ENCODE measurements at places on chromosomes 13 and 19.
A peak's percentile ranks its signal among the peaks of the same experiment; 100 is the strongest.

GRCh38 chr19:31372246-31372781, 23.1 kb upstream of the TSHZ3 start:
- DNase-seq: no peak

DNA sequence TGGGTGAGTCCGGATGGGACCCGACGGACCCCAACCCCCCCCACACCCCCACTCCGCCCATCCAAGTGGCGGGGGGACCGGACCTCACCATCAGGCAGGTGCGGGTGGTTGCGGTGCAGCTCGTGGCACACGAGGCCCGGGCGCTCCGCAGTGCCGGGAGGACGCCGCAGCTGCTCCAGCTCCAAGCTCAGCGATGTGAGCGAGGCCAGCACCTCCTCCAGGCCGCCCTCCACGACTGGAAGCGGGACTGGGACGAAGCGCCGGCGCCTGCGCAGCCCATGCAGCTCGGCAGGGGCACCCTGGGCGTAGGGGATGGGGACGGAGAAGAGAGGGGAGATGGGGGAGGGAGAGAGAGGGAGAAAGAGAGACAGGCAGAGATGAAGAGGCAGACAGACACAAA, 30.1 kb upstream of the OLFM2 start:
- DNase-seq: no peak

DNA sequence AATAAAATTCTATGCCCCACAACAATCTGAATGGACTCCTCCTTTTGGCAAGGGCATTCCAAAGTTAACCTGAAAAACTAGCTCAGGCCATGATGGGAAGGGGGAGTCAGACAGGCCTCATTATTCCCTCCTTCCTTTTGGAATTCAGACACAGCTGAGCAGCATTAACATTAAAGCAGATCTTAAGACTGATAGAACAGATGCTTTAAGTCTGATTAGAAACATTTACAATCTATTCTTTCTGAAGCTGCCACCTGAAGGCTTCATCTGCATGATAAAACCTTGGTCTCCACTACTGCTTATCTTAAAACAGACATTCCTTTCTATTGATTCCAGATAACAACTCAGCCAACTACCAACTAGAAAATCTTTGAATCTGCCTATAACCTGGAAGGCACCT, 98.9 kb downstream of the UGGT2 start:
- DNase-seq: no peak

- no peak for DNase-seq
Measured at GRCh38 chr19:43318796-43319314, 34.6 kb upstream of the CD177 start.

DNA sequence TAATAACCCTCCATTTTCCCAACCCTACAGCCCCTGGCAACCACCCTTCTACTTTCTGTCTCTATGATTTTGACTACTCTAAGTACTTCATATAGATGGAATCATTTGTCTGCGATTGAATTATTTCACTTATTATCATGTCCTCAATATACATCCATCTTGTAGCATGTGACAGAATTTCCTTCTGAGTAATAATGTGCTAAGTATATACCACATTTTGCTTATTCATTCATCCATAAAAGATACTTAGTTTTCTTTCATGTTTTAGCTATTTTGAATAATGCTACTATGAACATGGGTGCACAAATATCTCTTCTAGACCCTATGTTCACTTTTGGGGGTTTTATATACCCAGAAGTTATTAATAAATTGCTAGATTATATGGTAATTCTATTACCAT, 17.4 kb upstream of the NDFIP2 start:
- no peak for DNase-seq

GRCh38 chr19:55373993-55374757, 2.5 kb upstream of the TMEM190 start:
- DNase-seq: no peak

DNA sequence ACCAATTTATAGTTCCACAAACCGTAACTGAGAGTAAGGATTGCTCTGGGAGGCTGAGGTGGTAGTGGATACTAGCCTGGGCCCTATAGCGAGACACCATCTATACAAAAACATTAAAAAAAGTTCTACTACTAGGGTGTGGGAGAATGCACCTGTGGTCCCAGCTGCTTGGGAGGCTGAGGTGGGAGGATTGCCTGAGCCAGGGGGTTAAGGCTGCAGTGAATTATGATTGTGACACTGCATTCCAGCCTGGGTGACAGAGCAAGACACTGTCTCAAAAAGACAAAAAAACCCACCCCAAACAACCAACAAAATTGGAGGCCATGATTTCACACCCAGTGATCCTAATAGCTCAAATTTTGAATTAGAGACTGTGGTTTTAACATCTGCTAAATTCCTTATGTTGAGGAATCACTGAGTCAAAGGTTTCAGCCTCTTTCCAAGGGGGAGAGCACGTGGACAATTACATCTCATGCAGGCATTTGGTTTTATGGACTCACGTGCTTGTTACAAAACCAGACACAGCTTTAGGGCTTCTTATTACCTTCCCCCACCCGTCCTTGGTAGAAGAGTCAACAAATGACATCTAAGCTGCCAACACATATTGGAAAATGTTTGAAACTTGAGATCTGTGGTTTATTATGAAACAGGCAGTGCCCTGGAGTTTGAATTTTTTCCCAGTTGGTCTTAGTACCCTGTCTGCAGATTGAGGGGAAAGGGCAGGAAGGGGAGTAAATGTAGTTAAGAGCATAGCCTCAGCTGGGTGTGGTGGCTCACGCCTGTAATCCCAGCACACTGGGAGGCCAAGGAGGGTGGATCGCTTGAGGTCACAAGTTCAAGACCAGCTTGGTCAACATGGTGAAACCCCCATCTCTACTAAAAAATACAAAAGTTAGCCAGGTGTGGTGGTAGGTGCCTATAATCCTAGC, 18.5 kb downstream of the CYP2A6 start:
- DNase-seq: no peak

GRCh38 chr13:31797154-31797775, 57.9 kb downstream of the RXFP2 start:
- DNase-seq: peak; percentile 47

DNA sequence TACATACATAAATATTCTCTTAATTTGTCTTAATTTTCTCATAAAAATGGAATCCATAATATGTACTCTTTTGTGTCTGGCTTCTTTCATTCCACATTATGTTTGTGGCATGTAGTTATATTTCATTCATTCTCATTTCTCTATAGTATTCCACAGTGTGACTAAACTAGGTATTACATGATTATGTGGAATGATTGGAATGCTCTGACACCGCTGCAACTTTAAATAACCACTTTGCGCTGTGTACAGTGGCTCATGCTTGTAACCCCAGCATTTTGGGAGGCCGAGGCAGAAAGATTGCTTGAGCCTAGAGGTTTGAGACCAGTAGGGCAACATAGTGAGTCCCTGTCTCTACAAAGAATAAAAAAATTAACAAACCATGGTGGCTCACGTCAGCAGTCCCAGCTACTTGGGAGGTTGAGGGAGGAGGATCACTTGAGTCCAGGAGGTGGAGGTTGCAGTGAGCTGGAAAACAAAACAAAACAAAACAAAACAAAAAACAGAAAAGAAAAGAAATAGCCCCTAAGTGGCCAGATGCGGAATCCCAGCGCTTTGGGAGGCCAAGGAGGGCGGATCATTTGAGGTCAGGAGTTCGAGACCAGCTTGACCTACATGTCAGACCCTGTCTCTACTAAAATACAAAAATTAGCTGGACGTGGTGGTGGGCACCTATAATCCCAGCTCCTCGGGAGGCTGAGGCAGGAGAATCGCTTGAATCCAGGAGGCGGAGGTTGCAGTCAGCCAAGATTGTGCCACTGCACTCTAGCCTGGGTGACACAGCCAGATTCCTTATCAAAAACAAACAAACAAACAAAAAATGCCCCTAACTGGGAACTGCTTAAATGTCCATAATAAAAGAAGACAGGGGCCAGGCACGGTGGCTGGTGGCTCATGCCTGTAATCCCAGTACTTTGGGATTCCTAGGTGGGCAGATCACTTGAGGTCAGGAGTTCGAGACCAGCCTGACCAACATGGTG, 8.0 kb upstream of the SAE1 start:
- DNase-seq: no peak

GRCh38 chr13:48946163-48946562, 29.5 kb upstream of the FNDC3A start:
- no peak for DNase-seq

- no peak for DNase-seq
Measured at GRCh38 chr13:76820759-76821158, 65.4 kb downstream of the KCTD12 start.

DNA sequence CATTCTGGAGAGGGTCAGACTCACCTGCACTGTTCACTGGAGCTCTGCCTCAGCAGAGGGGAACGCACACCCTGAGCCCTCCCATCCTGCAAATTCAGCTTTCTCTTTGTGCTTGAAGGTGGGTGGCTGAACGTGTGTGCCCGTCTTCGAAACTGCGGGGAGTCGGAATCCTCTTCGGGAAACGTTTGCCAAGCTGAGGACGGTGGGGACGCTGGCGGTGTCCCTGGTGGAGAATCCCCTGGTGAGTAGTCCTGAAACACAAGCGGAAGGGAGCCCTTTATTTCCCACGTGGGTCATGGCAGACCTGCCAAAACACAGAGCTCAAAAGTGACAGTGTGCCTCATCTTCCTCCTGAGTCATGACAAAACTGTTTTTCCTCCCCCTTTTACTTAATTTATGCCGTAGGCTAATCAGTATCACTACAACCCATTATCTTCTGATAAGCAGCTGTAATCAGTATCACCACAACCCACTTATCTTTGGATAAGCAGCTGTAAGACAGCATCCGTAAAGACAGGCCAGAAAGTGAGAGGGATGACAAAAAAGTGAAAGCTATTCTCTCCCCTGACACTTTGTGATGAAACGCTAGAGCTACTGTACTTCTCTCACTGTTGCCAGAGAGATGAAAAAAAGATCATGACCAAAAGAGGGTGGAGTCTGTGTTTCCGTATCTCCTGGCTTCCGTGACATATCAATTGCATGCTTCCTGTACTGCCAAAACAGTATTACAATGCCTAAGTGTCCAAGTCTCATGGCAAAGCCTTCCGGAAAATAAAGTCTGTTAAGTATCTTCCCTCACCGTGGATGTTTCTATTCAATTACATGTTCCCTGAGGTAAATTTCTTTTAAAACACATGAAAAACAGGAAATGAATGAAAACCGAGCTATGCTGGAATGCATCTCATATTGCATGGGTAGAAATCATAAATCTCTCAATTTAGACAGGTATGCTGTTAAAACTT, 155.5 kb downstream of the TBC1D4 start:
- no peak for DNase-seq

GRCh38 chr13:109110159-109110558, 480.7 kb downstream of the MYO16 start:
- no peak for DNase-seq

DNA sequence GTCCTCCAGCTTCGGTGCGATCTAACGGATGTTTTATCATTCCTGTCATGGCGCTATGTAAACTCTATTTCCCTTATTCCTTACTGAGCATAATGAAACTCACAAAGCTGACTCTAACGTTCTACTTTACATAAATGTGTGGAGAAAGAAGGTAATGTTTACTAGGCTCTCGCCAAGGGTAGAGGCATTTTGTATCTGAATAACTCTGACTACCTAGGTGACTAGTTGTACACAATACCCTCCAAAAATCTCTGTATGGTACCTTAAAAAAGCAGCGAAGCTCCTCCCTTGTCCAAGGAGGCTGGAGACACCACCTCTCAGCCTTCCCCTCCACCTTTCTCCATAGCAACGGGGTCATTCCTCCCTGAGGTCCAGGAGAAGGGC, 316 bp upstream of the ZNF530 start:
- DNase-seq: no peak

DNA sequence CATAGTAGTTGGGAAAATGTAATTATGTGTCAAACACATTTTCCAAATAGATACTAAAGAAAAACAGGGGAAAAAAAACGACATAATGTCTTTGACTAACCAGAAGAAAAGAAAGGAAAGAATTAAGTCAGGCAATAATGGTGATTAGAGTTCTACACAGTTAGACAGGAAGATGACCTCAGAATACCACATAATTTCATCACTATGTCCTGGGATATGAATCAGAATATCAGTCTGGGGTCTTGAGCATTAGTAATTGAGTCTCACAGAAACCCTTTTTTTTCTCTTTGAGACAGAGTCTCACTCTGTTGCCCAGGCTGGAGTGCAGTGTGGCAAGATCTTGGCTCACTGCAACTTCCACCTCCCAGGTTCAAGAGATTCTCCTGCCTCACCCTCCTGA, 503.4 kb downstream of the SLITRK1 start:
- DNase-seq: no peak

- no peak for DNase-seq
Measured at GRCh38 chr13:102354011-102354410, 47.8 kb downstream of the FGF14 start.

- DNase-seq: no peak
Measured at GRCh38 chr19:13842291-13843103, 34.4 kb upstream of the NANOS3 start.

DNA sequence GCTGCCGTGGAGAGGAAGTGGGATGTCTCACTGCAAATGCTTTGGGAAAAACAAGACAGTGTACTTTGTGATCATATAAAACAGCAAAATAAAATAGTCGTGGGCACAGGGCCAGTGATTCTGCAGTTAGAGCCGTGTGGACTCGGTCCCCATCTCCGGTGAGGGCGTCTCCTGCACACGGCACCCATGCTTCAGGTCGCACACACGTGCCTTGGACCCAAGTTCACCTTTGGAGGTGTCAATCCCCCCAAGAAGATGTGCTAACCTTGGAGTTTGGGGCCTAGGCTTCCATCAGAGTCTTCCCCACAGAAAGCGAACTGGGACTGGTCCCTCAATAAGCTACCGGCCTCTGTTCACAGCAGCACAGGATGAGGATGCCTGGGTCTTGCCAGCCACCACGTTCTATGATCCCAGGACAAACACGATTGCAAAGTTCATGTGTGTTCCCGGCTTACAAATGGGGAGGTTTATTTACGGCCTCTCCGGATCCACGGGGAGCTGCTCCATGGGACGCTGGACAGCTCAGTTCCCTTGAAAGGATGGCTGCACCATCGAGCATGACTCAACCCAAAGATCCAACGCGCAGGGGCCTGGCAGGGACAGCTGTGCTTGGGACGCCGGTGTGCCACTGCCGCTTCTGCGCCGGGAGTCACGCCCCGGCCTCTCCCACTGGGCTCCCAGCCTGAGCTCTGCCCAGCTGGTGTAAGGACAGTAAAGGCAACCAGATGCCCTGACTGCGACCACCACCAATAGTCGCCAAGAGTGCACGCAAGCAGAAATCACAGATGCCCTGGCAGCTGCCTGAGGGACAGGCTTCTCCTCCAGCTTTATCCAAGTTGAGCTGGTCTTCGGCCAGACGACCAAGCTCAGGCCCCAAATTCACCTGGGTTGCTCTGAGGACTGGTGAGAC, 8.6 kb downstream of the GAS6 start:
- no peak for DNase-seq

DNA sequence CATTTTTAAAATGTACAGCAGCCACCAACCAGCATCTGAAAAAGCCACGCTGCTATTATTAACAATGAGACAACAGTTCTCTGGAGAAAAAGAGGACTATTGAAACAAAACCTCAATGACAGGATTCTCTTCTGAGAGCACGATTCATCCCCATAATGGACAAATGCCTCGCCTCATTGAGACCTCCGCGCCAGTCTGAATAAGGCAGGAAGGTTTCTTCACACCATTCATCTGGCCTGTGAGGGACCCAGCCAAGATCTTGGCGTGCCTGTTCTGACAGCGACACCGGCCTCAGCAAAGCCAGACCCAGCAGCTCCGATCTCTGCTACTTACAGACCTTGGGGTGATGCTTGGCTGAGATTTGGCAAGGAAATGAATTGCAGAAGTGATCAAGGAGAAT, 14.8 kb downstream of the SMIM7 start:
- DNase-seq: no peak
